GM06990 (cell line): ENCODE measurements at places on chromosomes 12 and 14.

DNA sequence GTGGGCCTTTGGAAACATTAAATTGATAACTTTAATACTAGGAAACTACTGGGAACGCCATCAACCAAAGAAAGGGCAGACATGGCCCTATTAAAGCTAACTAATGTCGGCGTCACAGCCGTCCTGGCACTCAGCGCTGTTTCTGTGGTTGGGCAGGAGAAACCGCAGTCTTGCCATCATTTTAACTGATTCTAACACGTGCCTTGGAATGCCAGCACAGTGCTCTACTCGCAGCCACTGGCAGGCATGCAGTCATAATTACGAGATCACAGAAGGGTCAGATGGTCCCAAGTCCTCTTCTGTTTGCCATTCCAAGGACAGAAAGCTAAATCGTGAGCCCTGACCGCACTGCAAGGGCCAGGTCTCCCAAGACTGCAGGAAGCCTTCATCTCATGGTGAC, 75.2 kb downstream of the RIMBP2 start:
- no peak for DNase-seq

DNA sequence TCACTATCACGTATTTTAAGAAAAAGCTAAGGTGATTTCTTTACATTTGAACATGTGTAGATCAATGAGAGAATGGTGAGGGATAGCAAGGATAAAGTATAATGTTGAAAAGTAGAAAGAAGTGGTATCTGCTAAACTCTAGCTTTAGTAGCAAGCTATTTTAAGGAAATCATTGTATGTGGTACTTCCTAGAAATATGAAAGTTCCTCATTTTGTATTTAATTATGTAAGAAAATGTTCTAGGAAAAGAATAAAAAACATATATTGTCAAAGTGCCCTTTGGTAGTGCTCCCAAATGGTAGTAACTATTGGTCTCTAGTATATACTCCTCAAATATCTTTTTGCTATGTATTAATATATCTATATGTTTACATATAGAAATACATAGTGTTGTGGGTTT, 35.7 kb downstream of the RAB21 start:
- no peak for DNase-seq

DNA sequence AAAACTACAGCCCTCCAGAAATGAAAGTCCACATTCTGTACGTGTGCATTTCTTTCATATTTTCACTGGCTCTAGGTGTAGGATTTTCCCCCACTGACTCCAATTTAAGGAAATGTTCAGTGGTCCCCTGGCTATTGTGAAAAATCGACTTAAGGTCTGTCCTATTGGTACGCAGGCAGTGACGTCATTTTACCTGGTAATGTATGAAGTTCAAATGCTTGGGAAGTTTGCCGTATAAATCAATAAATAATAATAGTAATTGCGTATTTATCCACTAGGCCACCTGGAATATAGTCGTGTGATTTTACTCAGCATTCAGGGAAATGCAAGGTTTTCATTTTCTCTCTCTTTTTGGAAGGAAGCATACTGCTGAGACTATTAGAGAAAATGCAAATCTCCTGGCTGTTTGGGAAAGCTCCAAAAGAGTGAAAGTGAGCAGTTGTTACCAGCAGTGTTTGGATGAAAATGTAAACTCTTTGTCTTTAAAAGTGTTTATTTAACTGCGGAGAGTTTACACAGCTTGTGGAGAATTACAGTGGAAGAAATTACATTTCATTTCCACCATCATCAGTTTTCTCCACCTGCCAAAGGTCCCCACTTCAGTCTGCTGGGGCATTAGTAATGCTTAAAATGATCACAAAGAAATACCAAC, 107.0 kb downstream of the EXOC5 start:
- DNase-seq: no peak

DNA sequence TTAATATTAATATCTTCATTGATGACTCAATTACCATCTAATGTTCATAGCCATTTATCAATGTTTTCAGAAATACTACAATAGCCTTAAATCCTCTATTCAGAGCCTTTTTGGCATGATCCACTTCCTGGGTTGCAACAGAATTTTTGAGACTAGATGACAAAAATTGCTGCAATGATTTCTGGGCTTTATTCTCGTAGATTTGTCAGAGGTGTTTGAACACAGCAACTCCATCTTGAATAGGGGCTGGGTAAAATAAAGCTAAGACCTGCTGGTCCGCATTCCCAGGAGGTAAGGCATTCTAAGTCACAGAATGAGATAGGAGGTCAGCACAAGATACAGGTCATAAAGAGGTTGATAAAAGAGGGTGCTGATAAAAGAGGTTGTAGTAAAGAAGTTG, 165.8 kb upstream of the CNOT2 start:
- DNase-seq: no peak

- DNase-seq: no peak
Observed at GRCh38 chr14:32397861-32398640, 69.0 kb downstream of the AKAP6 start.

- DNase-seq: no peak
Observed at GRCh38 chr14:95402578-95402977, 82.9 kb upstream of the CLMN start.

DNA sequence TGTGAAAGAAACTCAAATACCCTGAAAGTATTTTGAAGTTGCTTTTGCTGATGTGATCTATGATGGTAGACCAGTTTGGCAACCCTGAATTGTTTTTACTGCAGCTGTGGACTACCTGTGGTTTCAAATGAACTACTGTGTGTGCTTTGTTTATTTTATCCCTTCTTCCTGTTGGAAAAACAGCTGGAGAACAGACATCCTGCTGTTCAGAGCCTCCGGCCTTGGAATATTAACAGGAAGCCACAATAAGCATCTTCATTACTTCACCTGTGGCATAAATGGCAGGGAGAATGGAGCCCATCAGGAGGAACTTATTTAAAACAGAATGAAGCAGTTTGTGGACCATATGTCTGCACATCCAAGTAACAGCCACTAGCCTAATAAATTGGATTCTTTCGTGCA, 104.8 kb downstream of the DUSP6 start:
- DNase-seq: no peak

- no peak for DNase-seq
Observed at GRCh38 chr12:56046027-56046780, 4.5 kb downstream of the RPS26 start.

- no peak for DNase-seq
Observed at GRCh38 chr14:31357279-31357678, 63.1 kb downstream of the HEATR5A start.

DNA sequence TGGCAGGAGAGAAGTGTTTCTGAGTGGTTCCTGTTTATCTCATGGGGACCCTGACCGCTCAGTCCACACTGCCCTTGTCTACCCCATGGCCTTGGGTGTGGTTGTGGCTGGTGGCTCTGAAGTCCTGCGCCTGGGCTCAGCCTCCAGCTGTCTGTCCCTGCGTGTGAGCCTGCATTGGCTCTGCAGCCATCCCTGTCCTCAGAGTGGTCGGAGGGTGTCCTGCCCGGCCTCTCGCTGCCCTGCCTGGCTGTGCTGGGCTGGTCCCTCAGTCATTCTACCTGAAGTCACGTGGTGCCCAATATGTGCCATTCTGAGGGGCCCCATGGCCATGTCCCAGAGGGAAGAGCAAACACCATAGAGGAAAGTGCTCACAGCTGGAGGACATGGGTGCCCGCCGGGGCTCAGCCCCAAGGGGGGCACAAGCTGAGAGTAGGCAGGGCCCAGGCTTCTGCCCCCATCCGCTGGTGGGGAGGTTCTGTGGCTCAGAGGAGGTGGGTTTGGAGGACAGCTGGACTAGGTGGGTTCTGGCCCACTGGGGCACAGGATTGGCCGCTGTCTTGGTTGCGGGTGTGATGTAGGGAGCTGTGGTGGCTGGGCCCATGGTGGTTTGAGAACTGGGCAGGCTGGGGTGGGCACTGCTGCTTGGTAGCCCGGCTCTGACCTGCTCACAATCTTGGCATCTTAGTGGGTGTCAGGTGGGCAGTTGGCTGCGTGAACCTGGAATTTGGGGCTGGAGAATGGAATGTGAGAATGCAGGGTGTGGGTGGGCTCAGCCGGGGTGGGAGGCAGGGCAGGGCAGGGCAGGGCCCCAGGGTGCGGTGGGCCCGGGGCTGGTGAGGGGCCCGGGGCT, 11.6 kb downstream of the TEDC1 start:
- DNase-seq: peak; percentile 20

- DNase-seq: no peak
Observed at GRCh38 chr14:100856056-100856950, 30.4 kb downstream of the MEG3 start.

GRCh38 chr14:24978862-24979724, 70.9 kb downstream of the STXBP6 start:
- no peak for DNase-seq

DNA sequence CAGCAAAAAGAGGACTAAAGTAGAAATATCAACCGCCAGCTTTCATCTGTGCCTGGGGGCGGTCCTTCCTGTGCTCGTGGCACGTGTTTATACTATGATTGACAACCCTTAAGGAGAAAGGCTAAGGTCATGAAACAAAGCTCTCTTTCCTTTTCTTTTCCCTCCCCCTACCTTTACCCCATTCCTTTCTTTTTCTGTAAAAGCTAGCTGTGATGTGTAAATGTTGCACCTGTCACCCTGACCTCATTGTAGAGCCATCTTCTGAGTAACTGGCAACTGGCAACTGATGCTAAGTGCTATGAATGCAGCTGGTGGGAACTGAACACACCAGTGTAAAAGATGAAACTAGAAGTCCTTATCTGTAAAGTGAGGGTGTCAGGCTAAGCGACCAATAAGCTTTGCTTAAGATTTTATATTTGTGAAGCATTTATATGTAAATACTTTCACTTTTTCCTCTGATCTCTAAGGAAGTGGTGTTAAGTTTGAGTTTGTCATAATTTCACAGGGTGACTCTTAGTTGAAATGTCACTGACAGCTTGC, 102.8 kb upstream of the BCAT1 start:
- DNase-seq: peak; percentile 76

DNA sequence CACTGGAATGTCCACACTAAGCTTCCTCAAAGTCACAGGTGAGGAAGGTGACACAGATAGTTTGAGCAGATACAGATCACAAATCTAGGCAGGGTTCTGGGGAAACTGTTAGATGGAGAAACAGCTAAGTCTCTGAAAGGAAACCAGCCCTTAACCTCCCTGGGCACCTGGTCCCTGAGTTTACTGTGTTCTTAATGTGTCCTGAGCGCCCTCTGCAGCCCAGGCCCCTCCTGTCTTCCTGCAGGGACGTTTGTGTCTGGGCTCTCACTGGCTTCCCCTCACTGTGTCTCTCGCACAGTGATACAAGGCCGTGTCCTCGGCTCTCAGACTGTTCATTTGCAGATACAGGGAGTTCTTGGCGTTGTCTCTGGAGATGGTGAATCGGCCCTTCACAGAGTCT, 684.3 kb downstream of the TMEM121 start:
- DNase-seq: no peak

GRCh38 chr12:550473-551260, 90.9 kb downstream of the B4GALNT3 start:
- DNase-seq: no peak

DNA sequence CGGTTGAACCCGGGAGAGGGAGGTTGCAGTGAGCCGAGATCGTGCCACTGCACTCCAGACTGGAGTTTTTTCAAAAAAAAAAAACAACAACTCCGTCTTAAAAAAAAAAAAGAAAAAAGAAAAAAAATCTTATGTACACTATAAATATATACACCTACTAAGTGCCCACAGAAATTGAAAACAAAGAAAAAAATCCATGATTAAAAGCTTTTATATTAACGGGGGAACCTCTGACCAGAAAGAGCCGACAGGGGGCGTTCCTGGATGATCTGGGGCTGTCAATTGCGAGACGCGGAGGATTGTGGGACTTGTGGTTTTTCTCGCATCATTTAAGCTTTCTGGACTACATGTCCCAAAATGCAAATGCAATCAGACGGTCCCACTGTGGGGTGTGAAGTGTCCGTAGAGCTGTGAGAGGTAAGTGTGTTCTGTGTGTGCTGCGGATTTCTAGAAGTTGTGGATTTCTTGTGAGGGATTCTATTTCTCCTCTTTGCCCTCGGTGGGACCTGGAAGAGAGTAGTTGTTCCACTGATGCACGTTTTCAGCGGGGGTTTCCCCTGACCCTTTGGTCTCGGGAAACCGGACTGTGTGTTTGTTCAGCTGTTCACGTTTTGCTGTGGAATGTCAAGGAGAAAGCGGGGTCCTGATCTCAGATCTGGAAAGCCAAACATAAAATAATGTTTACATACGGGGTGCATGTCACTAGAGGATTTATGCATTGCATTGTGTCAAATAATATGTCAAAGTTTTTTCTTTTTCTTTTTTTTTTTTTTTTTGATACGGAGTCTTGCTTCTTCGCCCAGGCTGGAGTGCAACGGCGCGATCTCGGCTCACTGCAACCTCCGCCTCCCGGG, at the start of gene SIRT4:
SIRT4 (plus strand) TSS at position 360 of the 854 bp plus-strand sequence. CDS start 1,241 bp downstream, outside the sequence.
- DNase-seq: peak; percentile 70

DNA sequence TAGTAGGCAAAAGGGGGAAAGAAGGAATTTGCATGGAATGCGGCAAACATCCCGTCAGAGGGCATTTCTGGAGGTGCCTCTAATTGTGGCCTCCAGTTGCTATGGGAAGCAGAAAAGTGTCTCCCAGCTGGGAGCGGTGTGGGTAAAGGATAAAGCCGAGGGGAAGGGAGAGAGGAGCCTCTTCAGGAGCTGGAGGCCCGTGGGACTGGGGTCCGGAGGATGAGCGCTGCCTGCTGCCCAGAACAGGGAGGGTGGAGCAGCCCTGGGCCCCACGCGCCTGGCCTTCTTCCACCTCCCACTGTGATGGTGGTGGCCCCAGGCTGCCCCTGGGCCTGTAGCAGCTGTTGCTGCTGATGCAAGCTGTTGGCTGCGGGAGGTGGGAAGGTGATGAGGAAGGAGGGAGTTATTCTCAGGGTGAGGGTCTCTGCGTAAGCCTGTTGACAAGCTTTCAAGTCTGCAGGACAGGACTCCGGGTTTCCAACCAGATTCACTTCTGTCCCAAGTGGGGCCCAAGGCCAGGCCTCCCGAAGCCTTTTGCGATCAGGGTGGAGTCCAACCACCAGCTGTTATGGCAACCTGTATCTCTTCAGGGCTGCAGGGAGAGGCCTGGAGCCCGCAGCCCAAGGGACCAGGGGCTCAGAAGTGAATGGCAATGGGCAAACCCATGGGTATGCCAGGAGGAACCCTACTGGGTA, 19.1 kb upstream of the PGF start:
- DNase-seq: no peak

DNA sequence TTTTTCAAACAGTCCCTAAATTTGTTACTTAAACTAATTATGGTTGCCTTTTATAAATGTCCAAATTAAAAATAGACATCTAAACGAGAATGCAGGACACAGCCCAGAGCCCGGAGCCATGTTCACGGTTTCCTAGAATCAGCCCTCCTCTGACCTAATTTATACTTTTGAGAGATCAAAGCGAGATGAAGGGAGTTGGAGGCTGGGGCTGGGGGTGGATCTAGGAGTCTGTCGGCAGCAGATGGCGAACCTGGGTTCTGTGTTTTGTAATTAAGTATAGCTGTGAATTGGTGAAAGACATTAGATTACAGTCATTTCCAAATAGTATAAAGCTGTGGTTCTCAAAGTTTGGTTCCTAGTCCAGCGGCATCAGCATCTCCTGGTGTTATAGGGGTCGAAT, 210.1 kb downstream of the SLC41A2 start:
- DNase-seq: no peak

DNA sequence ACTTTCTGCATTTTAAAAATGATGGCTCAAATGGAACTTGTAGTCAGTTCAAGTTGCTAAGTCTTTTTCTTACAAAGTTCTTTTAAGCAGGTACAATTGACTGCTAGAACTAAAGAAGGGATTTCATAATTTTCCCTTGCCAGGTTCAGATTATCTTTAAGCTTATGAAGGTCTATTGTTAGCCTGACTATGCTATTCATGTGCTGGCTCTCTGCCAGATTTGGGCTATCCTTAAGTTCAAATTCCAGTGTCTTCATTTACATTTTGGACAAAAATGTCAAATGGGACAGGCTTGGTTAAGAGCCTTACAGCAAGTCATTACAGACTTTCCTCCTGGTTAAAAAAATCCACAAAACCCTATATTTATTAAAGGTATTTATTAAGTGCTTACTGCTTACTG, 42.3 kb downstream of the INSM2 start:
- DNase-seq: no peak
